ENCODE measurements at places on chromosomes 2 and 18.

- DNase-seq = no peak
Measured at GRCh38 chr18:62759704-62760402, 44.5 kb downstream of the PHLPP1 start.

GRCh38 chr2:58594762-58595161 lies 353.6 kb upstream of the FANCL start:
- DNase-seq = no peak

DNA sequence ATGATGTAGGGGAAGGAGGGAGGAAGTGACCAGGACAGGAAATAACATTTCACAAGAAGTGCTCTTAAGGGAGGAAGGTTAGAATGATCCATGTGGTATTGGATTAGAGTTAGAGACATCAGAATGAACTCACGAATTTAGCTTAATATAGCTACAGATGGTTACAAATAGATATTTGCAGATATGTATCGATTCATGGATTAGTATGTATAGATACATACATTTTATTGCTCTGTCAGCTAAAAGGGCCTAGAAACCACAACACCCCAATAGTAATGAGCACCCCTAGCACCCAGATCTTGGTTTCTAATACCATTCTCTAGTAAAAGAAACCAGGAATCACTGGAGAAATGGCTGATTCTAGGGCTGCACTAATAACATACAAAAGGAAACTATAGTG lies 59.6 kb upstream of the LTBP1 start:
- DNase-seq = no peak

DNA sequence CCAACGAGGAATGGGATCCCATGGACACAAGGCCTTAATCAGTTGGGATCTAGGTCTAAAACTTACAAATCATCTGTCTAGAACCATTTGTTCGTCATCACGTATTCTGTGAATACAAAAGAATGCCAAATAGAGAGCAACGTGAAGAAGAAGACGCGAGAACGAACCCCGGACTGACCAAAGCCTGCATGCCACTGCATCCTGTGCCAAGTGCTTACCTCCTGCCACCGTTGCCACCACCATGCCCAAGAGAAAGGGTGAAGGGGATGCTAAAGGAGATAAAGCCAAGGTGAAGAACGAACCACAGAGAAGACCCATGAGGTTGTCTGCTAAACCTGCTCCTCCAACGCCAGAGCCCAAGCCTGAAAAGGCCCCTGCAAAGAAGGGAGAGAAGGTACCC lies 30.2 kb downstream of the ITSN2 start:
- no peak for DNase-seq

- DNase-seq = no peak
Measured at GRCh38 chr2:118667964-118668363, 179.5 kb downstream of the EN1 start.

DNA sequence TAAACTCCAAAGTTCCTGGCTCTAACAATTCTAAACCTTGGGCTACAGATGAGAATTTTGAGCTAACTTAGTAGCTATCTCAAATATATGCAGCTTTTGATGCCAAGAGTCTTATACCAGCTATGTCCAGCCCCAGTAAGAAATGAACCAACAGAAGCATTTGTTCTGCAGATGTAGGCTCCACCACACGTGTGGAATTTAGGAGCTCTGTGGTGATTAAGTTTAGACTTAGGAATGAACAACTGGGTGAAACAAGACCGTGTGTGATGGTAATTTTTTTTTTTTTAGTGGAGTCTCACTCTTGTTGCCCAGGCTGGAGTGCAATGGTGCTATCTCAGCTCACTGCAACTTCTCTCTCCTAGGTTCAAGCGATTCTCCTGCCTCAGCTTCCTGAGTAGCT lies 179.7 kb downstream of the ANKRD30B start:
- no peak for DNase-seq

DNA sequence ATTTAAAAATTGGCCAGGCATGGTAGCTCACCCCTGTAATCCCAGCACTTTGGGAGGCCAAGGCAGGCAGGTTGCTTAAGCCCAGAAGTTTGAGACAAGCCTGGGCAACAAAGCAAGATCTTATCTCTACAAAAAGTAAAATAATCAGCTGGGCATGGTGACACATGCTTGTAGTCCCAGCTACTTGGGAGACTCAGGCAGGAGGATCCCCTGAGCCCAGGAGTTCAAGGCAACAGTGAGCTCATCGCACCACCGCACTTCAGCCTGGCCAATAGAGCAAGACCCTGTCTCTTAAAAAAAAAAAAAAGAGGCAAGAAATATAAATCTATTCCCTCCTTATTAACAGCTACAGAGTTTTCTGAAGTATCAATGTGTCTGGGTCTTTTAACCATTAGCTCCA lies 51.9 kb downstream of the ESCO1 start:
- no peak for DNase-seq

DNA sequence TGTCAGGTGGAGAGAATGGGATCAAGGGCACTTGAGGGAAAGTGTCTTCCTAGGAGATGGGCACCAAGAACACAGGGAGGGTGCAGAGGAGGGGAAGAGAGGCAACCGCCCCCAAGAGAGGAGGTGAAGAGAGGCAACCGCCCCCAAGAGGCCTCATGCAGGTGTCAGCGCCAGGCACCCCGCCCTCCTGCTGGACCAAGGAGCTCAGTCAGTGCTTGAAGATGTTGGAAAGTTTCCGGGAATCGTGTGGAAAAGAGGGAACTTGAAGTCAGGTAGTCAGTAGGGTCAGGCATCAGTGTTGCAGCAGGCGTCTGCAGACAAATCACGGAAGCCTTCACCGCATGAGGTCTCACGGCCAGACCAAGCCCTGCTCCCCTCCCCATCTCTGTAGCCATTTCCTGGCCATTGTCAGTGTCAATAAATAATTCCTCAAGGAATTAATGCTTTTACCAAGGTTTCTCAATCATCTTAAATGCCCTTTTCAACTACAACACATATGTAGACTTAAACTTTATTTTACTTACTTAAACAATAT lies 353.1 kb downstream of the EIPR1 start:
- no peak for DNase-seq

DNA sequence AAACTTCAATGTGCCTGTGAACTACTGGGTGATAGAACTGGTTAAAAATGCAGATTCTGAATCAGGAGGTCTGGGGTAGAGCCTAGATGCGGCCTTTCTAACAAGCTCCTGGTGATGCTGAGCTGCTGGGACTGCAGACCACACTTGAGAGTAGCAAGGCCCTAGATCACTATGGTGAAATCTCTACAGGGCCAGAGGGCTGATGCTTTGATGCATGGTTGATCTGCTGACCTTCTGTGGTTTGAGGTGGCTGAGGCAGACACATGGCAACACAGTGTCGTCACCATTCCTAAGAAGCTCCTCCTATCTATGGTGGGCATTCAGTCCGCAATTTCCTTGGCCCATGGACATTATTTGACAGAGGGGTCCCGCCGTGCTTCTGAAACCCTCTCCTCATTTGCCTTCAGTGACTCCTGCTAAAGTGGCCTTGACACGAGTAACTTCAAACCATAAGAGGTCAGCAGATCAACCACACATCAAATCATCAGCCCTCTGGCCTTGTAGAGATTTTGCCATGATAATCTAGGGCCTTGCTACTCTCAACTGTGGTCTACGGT lies 19.8 kb downstream of the CCDC68 start:
- no peak for DNase-seq

DNA sequence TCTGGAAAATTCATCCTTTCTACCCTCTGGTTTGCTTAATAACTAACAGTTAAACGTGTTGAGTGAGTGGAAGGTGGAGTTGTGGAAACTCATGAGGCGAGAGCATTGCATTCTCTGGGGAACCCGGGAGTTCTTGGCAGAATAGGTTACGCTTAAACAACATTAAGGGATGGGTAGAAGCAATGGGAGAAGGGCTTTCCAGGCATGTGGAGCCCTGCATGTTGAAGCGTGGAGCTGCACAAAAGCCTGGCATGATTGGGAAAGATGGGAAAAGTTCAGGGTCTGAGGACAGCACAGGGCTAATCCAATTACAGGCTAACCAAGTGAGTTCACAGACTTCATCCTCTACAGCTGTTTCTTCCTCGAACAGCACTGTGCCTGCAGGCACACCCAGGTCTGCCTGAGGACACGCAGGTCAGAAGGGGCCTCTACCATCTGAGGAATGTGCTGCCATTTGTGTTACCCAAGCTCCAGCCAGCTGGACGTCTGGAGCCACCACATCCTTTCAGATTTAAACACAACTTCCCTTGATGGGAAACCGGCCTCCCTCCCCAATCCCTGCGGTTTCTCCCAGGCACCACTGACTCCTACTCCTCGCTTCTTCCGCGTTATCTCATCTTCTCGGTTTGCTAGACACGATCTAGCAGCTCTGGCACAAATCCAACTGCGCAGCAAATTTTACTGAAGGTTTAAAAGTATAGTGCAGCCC lies 164.2 kb downstream of the ANTXR1 start:
- no peak for DNase-seq

Data from natural killer cell treated with Interleukin-12 subunit alpha and Interleukin-12 subunit beta and Interleukin-15 and Interleukin-18, amount 100 ng/mL, for 72 hours (primary cell).